ENCODE measurements at places on chromosomes 12 and 14.

- no peak for DNase-seq
Measured at GRCh38 chr12:12379831-12380730, 23.2 kb downstream of the BORCS5 start.

DNA sequence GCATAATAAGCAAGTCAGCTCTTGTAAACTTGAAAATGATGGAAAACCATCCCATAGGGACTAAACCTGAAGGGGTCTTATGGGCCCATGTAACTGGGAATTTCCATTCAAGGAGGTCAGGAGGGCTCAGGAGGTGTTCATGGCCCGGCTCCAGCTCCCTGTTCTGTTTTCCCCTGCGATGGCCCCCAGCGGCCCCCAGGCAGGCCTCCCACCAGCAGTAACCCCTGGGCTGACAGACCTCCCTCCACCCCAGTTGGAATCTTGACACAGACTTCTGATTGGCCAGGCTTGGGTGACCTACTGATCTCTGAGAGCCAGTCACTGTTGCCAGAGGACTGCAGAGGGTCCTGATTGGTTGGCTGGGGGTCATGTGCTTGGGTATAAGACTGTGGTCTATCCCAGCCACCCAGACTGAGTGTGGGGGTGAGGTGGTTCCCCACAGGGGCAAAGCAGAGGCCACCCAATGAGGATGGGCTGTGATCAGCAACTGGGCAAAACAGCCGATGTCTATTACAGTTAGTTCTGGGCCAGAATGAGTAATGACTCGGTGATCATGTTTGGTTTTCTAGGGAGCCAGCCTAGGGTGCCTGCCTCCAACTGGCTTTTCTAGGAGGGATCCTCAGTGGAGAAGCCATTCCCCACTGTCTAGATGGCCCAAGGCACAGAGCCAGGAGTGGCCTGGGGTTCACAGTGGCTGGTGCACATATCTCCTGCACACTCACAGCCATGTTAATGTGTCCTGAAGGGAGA, 27.0 kb downstream of the RHOF start:
- no peak for DNase-seq

GRCh38 chr14:55802986-55803872, 223.2 kb downstream of the KTN1 start:
- no peak for DNase-seq

DNA sequence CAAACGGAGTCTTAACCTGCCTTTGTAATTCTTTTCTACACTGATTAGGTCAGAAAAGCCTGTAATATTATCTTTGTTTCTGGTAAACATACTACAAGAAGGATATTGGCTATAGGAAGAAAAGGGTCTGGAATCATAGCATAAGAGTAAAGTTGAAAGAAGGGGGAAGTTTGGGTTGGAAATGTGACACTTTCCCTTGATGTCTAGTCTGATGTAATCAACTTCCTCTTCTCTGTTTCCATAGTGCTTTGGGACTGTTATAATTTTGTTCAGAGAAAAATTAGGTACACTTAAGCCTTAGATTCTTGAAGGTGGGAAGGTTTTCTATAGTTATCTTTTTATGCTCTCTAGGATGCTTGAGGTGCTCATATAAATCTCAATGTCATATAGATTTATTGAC, 322.2 kb downstream of the AEBP2 start:
- peak; percentile 21 for DNase-seq

GRCh38 chr14:101584055-101584859, 23.0 kb downstream of the DIO3 start:
- DNase-seq = no peak

GRCh38 chr14:80545935-80546854, 334.9 kb upstream of the DIO2 start:
- no peak for DNase-seq

GRCh38 chr14:59294662-59294992, 106.2 kb downstream of the DAAM1 start:
- no peak for DNase-seq

All from HL-60 (cell line).